Subcutaneous preadipocyte (primary cell): ENCODE measurements at places on chromosomes 1 and 21. TPM values are rescaled to one million over a fixed set of nuclear protein-coding genes. Genes with fewer than 3 reads are reported as not detected.

The TMEM269 gene
- under 0.01 TPM in 1 of 2 replicates, not detected in the other for total RNA-seq

The LDLRAD1 gene
- total RNA-seq = not detected in 2 replicates

The KIF26B gene
- total RNA-seq = under 0.01 TPM in 2 replicates

The MMEL1 gene
- not detected in 2 replicates for total RNA-seq

The DMBX1 gene
- not detected in 2 replicates for total RNA-seq

The TFAP2E gene
- under 0.01 and 0.20 TPM in 2 replicates for total RNA-seq

The CDA gene
- 2.0 and 2.6 TPM in 2 replicates for total RNA-seq

The AJAP1 gene
- under 0.01 TPM in 2 replicates for total RNA-seq

The PROK1 gene
- not detected in 2 replicates for total RNA-seq

The VHLL gene
- total RNA-seq = 0.39 TPM in 1 of 2 replicates, not detected in the other

The CACHD1 gene
- 4.4 and 6.1 TPM in 2 replicates for total RNA-seq
